ENCODE measurements at places on chromosomes 13 and 19.

DNA sequence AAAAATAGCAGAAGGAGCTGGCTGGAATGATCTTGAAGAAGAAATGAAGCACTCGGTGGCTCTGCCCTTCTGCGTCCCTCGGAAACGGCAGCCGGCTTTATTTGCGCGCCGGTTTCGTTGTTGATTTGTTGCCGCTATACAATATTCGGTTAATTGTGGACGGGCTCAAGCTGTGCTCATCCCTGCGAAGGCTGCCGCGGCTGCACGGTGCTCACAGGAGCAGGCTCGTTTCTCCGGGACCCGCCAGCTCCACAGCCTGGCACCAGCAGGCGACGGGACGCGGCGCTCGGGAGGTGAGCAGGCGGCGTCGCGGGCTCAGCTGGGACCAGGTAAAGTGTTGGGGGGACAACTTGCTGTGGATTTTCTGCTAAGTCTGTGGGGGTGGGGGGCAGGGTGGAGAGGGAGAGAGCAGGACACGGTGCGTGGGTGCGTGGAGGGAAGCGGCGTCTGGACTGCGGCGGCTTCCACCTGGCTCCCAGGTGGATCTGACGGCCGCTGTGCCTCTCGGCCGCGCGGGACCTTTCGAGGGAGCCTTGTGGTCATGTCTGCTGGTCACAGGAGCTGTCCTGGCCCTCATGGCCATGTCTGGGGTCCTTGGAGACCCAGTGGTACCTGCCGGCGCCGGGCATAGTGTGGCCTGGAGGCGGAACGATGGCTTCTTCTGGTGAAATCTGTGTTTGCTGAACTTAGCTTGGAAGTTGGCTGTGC lies 90.9 kb downstream of the TEX29 start:
- DNase-seq, result no peak

DNA sequence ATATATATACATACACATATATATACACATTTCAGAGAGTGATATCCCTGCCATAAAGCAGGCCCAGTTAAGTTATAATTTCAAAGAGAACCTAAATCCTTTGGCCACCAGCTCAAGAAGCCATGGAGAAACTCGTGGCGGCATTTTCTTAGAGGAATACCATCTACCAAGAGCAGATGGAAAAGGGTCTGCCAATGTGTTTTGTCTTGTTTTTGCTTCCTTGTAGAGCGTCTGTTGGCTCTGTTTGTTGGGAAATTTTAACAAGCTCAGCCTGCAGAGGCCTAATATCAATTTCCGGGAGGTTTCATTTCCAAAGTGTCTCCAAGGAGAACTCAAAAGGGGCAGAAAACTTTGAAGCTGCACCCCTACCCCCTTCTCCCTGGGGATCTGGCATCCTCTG lies 140.5 kb downstream of the IER2 start:
- no peak for DNase-seq

DNA sequence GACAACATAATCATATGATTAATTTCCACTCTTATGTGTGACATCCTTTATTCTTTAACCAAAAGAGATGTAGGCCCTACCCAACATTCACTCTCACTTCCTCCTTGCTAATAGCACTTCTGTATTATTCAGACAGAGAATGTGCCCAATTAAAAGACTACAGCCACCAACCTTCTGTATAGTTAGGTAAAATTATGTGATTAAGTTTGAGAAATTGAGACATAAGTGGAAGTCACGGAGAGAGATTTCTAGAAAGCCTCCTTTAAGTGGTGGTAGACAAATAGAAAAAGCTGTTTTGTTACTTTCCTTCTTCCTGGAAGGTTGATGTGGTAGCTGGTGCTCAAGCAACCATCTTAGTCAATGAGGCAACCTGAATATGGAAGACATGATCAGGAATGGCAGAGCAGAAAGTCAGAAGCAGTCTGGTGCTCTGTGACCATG lies 14.8 kb downstream of the EPSTI1 start:
- no peak for DNase-seq

GRCh38 chr13:32752997-32753606 lies 166.8 kb downstream of the PDS5B start:
- DNase-seq, result no peak

- DNase-seq, result no peak
Observed at GRCh38 chr19:57245959-57246358, 5.5 kb downstream of the ZNF805 start.

DNA sequence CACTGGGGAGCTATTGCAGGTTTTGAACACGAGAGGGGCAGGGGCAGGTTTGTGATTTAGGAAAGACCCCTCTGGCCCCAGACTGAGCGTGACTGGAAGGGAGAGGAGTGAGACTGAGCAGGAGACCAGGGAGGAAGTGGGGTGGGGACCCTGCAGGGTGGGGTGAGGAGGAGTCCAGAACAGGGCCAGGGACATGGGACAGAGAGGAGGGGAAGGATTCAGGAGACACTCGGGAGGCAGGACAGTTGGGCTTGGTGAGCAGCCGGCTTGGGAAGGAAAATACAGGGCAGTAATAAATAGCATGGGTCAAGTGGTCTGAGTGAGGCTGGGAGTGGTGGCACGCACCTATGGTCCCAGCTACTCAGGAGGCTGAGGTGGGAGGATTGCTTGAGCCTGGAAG lies 9.4 kb downstream of the FOSB start:
- DNase-seq, result no peak

DNA sequence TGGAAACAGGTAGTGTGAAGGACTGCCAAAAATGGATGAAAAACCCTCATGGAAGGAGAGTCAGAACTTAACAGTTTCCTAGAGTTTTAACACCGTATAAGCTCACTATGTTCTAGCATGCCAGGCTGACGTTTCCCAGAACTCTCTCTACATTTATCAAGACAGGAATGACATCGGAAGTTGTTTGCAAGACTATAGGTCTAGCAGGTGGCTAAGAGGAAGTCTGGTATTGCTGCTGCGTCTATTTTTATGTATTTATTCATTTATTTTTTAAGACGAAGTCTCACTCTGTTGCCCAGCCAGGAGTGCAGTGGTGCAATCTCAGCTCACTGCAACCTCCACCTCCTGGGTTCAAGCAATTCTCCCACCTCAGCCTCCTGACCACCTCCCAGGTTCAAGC lies 20.5 kb upstream of the ARL11 start:
- DNase-seq, result no peak

Measured in activated T-cell treated with anti-CD3 and anti-CD28 coated beads, Interleukin-2, amount 50 U/mL, for 1 hour (primary cell).